ENCODE measurements at places on chromosomes 6 and 20.

GRCh38 chr20:53597030-53597482 lies 3.4 kb upstream of the ZNF217 start:
- no peak for DNase-seq

DNA sequence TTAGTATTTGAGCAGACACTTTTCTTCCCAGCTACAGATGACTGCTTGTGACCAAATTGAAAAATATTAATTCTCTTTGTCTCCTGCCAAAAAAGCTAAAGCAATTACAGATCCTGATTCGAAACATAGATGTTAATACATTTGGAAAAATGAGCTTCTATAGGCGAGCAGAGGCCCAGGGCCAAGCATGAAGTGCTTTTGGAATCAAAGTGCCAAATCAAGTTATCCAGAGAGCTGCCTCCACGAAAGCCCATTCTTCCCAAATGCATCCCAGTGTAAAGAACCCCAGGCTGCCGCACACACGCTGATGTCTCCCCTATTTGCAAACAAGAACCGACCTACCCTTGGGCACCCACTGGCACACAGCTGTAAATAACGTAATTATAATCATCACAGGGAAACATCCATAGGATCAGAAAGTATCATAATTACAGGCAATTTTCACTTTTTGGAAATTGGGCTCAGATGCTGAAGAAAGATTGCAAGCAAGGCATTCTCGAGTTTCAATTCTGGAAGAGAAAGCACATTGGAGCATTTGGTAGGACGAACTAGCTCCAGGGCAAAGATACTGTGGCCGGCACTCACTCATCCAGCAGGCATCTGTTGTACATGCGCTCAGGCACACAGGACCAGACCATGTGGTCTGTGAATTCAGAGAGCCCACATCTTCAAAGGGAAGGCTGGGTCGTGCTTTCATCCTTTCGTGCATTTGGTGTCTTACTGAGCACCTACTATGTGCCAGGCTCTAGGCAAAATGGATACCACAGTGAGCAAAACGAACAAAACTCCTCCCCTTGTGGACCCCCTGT lies 45.9 kb downstream of the BMP7 start:
- no peak for DNase-seq

GRCh38 chr20:63473555-63474449 lies 1.3 kb upstream of the KCNQ2 start:
- DNase-seq: no peak

DNA sequence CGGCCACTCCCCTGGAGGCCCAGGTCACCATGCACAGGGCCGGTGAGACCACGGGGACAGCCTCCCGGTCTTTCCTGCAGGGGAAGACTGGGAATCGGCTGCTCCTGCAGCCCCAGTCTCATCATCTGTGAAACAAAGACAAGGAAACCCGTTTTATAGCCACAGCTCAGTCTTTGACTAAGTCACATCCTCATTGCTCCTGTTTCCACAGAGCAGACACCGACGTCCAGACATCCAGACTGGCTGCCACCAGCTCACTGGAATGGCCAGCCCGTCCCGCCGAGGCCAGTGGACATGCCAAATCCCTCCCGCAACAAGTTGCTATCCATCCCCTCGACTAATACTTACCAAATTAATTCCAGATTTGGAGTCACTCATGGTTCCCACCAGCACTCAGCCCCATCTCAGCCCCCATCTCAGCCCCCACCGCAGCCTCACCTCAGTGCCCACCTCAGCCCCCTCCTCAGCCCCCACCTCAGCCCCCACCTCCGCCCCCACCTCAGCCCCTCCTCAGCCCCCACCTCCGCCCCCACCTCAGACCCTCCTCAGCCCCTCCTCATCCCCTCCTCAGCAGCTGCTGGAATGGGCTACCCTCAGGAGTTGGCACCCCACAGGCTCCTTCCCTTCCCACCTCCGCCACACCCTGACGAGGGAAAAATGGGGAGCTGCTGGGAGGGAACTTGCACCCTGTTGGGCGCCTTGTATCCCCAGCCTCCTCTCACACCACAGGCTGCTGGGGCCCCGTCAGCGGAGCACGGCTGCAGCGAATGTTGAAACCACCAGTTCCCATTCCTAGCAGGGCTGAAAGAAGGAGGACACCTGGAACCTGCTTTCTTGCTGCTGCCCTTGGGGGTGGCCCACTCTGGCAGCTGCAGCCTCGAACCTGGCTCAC lies 48.7 kb downstream of the YTHDF1 start:
- DNase-seq: no peak

- no peak for DNase-seq
Observed at GRCh38 chr20:13180986-13181889, 39.8 kb upstream of the ISM1 start.

GRCh38 chr20:50149481-50150254 lies 3.9 kb downstream of the PEDS1 start:
- DNase-seq: no peak

GRCh38 chr6:142872376-142872775 lies 72.6 kb downstream of the HIVEP2 start:
- no peak for DNase-seq

- DNase-seq: no peak
Observed at GRCh38 chr20:16313917-16314316, 259.3 kb downstream of the KIF16B start.

DNA sequence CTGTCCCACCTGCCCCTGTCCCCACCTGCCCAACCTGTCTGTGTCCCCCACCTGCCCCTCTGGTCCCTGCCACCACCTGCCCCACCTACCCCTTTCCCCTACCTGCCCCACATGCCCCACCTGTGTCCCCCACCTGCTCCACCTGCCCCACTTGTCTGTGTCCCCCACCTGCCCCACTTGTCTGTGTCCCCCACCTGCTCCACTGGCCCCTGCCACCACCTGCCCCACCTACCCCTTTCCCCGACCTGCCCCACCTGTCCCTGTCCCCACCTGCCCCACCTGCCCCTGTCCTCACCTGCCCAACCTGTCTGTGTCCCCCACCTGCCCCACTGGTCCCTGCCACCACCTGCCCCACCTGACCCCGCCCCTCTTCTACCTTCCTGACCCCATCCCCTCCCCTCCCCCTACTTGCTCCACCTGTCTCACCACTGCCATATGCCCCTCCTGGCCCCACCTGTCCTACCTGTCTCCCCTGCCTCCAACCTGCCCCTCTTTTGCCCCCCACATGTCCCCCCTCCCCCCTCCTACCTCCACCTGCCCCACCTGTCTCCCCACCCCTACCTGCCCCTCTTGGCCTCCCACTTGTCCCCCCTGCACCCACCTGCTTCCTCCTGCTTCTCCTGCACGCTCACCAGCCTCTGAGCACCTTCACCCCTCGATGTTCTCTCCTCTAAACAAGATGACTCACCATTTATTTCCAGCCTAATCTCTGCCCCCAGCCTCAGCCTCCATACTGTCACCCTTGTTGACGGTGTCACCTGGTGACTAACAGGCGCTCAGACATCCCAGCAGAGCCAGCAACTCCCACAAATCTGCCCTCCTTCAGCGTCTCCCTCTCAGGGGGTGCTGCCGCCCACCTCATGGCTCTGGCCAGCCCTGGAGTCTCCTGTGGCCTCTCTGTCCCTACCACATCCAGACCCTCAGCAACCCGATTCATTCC lies 5.6 kb upstream of the MYT1 start:
- no peak for DNase-seq

DNA sequence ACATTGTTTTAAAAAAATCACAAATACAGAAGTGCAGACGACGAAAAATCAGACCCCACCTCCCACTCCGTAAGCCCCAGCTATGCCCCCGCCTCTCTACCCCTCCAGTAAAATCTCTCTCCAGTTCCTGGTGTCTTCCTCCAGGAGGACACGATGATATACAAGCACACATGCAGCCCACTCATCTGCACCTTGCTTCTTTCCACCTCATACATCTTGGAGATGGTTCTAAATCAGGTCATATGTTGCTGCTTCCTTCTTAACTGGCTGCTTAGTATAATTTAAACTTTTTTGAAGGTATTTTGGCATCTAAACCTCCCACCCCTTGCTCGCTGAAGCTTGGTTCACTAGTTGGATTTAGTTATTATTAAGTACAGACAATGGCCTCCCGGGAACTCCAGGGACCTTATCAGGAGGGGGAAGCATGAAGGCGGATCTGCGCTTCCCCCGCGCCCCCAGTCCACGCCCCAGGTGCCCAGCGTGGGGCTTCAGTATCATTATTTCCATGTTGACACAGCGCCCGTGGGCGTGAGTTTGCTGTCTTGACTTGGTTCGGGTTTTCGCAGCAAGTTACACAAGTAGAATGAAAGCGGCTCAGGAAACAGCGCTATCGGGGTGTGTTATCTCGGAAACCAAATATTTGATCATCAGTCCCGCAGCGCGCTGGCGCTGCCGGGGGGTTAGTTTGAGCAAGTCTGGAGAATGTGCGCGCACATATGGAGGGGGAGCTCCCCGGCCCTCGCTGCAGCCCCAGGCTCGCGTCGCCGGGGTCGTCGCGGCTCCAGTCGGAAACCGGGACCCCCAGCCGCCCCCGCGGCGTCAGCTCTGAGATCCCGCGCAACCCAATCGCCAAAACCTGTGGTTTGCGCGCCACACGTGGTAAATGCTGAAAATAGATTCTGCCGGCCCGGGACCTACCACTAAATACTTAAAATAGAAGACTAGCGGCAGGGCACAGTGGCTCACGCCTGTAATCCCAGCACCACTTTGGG lies 2.3 kb downstream of the BMP7 start:
- DNase-seq: no peak

- no peak for DNase-seq
Observed at GRCh38 chr6:20870493-20870892, 336.2 kb downstream of the CDKAL1 start.

- no peak for DNase-seq
Observed at GRCh38 chr20:44716309-44717106, 1.3 kb downstream of the CCN5 start.

GRCh38 chr6:44339301-44339700 lies 3.1 kb upstream of the SPATS1 start:
- DNase-seq: no peak

- DNase-seq: peak; percentile 92
Observed at GRCh38 chr6:17032988-17033634, 68.7 kb upstream of the STMND1 start.

GRCh38 chr20:34165018-34165619 lies 53.1 kb upstream of the EIF2S2 start:
- DNase-seq: no peak

- DNase-seq: no peak
Observed at GRCh38 chr6:89527634-89528033, 94.7 kb downstream of the ANKRD6 start.

GRCh38 chr6:39282774-39283173 lies 31.4 kb downstream of the KCNK17 start:
- DNase-seq: no peak

DNA sequence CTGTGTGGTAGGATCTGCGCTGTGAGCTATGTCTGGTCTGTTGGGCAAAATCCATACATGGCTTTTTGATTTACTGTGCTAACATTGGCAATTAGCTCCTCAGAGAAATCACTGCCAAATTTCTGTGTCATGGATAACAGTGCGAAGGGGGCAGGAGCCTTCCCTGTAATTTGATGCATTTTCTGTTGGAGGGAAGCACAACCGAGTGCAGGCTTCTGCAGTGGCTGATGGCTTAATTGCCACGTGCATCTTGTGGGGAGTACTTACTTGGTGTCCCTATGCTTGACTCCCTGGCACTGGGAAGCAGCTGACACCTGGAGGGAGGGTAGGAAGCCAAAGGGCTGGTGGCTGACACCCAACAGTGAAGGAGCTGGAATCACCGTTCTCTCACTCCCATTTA lies 99.3 kb upstream of the PROKR2 start:
- DNase-seq: no peak

DNA sequence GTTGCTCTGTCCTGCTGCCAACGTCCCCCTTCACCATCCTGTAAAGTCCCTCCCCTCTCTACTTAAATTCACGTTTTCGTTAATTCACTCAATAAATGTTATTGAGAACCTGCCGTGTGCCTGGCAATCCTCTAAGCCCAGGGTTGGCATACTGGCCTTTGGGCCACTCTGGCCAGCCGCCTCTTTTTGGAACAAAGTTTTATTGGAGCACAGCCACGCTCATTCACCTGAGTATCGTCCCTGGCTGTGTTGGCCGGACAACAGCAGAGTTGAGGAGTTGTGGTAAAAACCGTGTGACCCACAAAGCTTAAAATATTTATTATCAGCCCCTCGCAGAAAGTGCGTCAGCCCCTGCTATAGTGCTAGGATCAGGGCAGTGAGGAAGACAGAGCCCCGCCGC lies 54.7 kb upstream of the TMEM181 start:
- no peak for DNase-seq

GRCh38 chr20:15487682-15488081 lies 1085.6 kb downstream of the KIF16B start:
- no peak for DNase-seq

DNA sequence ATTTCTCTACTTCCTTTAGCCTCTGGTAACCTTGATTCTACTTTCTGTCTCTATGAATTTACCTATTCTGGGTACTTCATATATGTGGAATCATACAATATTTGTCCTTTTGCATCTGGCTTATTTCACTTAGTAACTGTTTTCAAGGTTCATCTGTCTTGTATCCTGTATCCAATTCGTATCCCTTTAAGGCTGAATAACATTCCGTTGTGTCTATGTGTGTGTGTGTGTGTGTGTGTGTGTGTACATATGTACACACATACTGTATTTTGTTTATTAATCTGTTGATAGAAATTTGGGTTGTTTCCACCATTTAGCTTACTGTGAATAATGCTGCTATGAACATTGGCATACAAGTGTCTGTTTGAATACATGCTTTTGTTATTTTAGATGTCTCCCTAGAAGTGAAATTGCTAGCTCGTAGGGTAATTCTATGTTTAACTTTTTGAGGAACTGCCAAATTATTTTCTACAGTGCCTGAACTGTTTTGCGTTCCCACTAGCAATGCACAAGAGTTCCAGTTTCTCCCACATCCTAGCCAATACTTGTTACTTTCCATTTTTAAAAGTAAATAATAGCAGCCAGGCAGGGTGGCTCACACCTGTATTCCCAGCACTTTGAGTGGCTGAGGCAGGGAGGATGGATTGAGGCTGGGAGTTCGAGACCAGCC lies 17.7 kb downstream of the SENP6 start:
- no peak for DNase-seq

DNA sequence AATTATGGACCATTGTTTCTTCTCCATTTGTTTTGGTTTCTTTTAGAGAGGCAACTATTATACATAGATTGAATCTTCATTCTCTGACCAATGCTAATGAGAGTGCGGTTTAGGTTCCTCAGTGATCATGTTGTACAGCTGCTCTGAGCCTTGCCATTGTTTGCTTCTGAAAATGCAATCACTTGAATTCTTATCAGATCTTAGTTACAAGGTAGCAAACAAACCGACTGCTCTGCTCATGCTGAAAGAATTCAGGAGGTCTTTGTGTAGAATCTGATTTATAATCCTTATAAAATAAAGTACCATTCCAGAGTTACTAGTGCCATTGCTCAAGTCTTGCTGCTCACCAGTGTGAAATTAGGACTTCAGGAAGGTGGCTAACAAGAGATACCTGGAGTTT lies 569.1 kb upstream of the ID4 start:
- no peak for DNase-seq

DNA sequence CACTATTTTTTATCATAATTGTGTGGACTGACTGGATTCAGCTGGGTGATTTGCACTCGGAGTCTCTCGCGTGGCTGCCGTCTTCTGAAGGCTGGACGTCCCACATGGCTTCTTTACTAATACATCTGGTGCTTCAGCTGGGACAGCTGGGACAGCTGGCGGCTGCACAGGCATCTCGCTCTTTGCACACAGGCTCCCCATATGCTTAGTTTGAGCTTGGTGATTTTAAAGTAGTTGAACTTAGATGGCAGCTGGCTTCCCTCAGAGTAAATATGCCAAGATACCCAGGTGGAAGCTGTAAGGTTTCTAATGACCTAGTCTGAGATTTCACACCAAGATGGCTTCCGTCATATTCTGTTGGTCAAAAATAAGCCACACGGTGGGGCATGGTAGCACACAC lies 38.7 kb upstream of the PPP1R3G start:
- no peak for DNase-seq

Measured in GM04504 (cell line).